D721Med (cell line): ENCODE measurements at places on chromosomes 4 and X.

- no peak for DNase-seq
These were observed 21.5 kb downstream of the HAND2 start for GRCh38 chr4:173508386-173509035.

- no peak for DNase-seq
These were observed 519.5 kb downstream of the FGF13 start for GRCh38 chrX:138191998-138192397.

DNA sequence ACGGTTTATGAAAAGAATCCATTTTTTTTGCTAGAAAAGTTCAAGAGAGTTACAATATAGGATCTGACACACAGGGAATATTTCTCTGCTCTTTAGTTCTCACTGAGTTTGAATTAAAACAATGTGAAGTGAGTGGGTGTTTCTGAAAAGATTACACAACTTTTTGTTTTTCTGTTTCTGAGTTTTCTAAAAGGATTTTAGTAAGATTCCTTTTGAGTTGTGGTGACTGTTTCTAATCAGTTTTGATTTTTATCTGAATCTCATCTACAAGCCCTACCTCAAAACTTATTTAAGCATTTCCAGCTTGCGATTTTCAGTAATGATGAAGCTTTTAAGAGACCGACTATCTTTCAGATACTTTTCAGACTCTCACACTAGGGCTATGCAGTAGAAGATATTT, 141.7 kb downstream of the GPAT3 start:
- DNase-seq: no peak

GRCh38 chr4:176939445-176939844, 146.7 kb upstream of the VEGFC start:
- DNase-seq: no peak

DNA sequence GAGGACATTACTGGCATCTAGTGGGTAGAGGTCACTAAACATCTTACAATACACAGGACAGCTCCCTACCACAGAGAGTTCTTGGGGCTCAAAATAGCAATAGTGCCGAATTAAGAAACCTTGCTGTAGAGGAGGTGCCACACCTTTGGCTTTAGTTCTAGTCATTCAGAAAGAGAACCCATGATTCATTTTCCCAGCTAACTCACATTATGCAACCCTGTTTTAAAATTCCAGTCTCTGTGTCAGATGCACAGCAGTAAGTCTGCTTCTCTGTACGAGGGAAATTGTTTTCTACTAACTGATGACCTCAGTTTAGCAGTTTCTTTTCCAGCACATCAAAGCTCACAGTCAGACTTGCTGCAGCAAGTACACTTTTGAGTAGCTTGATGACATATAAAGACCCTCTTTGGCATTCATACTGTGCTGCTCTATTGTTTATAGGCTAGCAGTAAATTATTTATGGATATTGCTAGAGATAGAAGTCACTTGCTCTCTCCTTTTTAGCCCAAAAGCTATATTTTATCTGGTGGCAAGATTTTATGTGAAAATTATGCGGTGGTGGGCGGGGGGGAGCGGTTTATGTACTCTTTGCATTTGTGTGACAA, 487.8 kb upstream of the MAGEB18 start:
- DNase-seq: no peak

- no peak for DNase-seq
These were observed 10.5 kb upstream of the ADD1 start for GRCh38 chr4:2832981-2833670.

DNA sequence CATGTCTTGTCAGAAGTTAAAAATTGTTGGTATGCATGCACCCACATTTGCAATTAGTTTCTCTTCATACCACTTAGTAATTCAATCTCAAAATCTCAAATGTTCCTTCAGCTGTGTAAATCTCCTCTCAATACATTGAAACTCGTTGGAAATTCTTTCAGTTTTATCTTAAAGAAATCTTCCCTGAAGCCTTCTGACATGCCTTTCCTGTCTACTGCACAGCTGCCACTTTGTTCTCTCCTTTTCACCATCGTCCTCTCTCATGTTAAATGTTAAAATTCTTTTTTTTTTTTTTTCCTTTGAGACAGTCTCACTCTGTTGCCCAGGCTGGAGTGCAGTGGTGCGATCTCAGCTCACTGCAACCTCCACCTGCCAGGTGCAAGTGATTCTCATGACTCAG, 30.9 kb downstream of the MCUB start:
- DNase-seq: no peak

DNA sequence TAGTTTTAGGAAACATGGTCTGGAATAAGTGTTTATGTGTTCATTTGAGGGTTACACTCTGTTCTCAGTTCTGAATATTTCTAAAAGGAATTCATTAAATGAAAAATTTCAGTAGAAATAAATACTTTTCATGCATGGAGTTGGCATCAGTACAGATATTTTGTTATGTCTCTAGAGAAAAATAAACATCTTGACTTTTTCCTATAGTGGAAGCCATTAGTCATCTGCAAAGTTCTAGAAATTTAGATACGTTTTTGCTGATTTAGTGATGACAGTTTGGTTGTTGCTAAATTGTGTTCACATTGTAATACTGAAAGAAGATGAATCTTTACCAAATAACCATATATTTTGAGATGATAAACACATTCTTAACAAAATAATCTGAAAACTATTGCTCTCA, 268.2 kb upstream of the TEX13A start:
- DNase-seq: no peak

DNA sequence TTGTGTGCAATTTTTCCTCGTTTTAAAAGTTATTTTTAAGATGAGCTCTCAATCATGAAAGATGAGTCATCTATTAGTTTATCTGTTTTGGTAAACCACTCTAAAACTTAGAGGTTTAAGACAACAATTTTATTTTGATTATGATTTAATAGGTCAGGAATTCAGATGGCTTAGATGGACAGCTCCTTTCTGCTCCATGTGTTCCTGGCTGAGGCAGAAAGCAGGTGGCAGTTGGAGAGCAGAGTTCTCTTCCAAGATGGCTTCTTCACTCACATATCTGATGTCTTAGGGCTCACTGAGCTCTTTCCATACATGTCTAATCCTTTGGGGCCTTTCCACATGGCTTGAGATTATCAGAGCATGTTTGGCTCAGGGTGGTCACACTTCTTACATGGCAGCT, 48.3 kb upstream of the GRPR start:
- DNase-seq: no peak

- no peak for DNase-seq
These were observed 71.3 kb upstream of the ANKRD50 start for GRCh38 chr4:124783847-124784246.
